T-helper 22 cell (primary cell): ENCODE measurements at places on chromosomes 1 and 21.

- DNase-seq = no peak
Measured at GRCh38 chr1:99680270-99680669, 34.4 kb downstream of the PALMD start.

- DNase-seq = no peak
Measured at GRCh38 chr1:229155472-229155871, 115.4 kb upstream of the RAB4A start.

GRCh38 chr1:10730985-10731384 is 65.5 kb downstream of the CASZ1 start:
- no peak for DNase-seq

- no peak for DNase-seq
Measured at GRCh38 chr1:153741986-153742385, 14.1 kb downstream of the INTS3 start.

DNA sequence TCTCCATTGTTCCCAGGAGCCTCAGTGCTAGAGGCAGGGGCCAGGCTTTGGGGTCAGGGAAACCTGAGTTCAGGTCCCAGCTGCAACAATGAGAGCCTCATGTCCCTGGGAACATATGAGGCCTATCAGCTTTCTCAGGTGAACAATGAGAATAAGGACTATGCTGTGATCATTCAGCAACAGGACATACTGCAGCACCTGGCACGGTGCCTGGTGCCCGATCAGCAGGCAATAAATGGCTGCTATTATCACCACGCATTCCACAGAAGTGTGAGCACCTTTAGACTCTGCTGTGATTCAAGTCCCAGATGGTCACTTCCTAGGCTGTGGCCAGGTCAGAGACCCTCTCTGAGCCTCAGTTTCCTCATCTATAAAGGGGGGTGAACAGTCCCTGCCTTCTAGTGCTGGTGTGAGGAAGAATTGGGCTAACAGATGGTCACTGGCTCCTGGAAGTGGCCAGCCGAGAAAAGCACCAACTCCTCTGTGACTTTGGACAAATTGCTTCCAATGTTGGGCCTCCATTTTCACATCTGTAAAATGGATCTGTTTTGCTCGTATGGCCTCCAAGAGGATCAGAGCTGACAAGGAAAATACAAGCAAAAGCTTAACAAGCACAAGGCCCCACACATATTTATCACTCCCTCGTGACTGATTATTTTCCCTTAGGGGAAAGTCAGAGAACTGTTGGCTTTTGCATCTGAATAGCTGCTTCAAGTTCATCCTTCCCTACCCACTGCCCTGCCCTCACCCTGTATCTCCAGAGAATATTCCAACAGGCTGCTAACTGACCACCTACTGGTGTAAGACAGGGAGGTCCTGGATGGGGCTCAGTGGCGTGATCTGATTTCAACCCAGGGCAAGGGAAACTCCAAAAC is 1.1 kb downstream of the SLC5A9 start:
- no peak for DNase-seq

DNA sequence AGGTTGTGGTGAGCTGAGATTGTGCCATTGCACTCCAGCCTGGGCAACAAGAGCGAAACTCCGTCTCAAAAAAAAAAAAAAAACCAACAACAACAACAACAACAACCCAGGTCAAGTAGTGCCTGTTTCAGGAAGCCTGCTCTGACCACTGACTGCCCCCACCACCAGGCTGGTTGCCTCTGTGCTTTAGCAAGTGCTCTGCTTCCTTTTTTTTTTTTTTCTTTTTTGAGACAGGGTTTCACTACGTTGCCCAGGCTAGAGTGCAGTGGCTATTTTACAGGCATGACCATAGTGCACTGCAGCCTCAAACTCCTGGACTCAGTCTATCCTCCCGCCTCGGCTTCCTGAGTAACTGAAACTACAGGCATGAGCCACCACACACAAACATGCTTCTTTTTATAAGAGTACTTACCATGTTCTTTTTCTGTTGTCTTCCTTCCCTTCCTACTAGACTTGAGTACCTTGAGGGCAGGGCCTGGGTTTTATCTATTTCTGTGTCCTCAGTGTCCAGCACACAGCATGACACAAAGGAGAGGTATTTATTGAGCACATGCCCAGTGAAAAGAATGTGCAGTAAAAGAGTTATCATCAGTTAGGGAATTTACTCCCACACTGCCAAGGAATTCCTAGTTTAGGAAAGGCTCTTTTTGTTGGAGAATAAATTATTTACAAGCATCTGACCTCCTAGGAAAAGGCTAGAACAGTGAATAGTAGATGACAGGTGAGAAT is 9.9 kb upstream of the COA7 start:
- no peak for DNase-seq

DNA sequence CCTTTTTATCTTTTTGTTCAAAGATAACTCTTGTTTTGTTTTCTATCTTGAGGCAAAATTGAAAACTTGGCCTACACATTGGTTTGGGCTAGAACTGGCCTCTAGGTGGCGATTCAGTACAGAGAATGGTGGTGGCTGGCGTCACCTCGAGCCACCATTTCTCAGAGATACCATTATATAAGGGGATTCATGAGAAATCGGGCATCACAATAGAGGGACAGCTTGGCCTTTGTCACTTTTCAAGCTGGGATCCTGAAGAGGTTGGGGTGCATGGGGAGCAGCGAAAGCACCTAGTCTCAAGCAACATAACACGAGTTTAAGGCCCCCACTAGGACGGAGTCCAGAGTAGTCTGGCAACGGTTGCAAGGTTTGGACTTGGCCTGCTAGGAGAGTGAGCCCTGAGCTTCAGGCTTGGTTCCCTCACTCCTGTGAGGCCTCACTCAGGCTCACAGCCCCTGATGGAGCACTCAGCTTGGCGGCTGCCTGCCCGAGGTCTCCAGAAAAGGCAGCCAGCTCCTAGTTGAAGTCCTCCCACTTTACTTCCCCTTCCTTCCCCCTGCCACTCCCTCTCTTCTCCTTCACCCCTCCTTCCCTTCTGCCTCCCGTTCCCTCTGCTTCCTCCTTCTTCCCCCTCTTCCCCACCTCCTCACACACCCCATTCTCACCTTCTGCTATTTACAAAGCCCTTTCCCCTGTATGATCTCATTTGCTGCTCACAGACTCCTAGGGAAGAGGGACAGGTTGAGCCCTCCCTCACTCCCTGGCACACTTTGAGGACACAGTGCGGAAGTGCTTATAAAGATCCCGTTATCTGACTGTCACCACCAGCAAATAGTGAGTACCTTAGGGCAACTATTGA is 67.8 kb downstream of the LRIG2 start:
- DNase-seq = peak; percentile 6

GRCh38 chr1:115555446-115555845 is 86.3 kb upstream of the VANGL1 start:
- no peak for DNase-seq

- DNase-seq = no peak
Measured at GRCh38 chr1:230303822-230304221, 122.3 kb downstream of the PGBD5 start.

DNA sequence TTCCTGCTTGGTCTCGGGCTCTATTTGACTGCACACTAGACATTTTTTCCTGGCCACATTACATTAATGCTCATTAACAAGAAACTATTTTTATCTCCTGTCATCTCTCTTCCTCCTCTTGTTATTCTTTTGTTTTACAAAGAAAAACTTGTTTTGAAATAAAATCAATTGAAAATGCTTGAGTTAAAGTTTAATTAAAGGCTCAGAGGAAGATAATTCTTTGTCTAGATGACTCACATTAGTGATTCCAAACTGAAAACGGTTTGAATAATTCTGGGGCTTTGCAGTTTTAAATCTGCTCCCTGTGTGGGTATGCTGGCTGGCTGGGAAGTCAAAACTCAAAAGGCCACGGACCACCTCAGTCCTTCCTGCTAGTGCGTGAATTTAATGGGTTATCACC is 29.6 kb downstream of the RGS5 start:
- no peak for DNase-seq

GRCh38 chr1:86704972-86705664 is 742 bp downstream of the SH3GLB1 start:
- peak; percentile 12 for DNase-seq

DNA sequence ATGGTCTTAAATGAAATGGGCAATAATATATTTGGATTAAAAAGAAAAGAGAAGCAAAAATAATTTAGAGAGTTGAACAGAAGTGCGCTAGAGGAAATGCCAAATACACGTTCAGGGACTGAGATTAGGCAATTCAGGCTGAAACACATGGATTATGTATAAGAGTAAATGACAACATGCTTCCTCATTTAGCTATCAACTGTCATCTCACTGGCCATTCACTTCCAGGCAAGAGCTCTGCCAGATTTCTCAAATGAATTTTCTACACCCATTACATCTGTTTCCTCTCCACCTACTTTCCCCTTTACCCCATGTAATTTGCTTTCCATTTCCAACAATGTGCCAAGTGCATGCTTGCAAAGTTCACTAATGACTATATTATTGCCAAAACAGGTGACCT is 582.4 kb downstream of the LTN1 start:
- no peak for DNase-seq

- DNase-seq = no peak
Measured at GRCh38 chr1:206636671-206637070, 1.3 kb downstream of the DYRK3 start.
